ENCODE measurements at places on chromosomes 12 and 14.

GRCh38 chr14:54691525-54692283 lies 124.8 kb downstream of the SAMD4A start:
- peak; percentile 87 for DNase-seq

DNA sequence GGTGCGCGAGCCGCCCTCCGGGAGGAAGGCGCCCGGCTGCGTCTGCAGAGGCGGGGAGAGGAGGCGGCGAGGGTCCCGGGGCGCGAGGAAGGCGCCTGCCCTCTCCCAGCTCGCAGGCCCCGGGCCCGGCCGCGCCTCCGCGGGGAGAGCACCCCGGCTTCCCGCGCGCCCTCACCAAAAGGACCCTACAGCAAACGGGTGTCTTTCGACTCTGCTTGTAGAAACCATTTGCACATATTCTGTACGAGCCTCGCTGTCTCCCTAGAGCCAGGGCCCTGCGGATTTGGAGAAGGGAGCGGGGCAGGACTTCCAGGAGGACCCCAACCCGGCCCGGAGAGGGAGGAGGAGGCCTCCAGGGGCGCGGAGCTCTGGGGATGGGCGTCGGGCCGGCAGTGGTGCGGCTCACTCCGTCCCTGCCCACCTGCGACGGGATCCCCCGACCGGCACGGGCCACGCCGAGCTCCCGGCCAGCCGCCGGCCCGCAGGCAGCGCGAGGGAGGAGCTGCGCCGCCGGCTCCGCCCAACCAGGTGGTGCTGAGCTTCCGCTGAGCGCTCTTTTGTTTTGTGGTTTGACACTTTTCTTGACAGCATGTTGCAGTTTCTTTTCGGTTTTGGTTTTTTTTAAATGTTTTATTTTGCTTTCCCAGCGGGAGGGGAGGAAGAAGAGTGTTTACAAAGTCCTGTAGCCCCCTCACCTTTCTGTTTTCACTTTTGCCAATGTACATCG lies 103.3 kb upstream of the FKBP4 start:
- DNase-seq = no peak

DNA sequence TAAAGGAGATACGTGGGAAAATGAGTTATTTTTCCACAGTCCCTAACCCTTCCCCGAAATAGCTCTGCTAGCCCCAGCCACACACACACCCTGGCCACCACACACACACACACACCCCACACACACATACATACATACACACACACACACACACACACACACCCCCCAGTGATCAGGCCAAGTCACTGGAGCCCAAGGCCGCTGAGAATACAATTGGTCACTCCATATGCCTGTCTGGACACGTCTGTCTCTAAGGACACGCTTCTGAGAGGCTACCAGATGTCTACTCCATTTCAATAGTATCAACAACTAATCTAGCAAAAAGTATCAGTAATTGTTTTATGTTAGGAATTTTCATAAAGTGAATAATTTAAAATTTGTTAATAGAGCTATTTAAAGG lies 13.0 kb upstream of the DIABLO start:
- DNase-seq = no peak

DNA sequence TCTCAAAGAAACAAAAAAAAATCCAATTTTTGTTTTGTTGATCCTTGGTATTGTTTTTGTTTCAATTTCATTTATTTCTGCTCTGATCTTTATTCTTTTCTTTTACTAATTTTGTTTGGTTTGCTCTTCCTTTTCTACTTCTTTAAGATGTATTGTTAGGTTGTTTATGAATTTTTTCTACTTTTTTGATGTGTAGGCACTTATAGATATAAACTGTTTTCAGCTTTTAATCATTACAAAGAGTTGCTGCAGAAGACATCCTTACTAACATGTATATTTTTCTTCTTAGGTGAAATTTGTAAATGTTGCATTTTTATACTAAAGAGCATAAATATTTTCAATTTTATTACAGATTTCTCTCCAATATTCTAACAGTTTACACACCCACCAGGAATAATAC lies 69.8 kb downstream of the KNTC1 start:
- no peak for DNase-seq

- DNase-seq = no peak
Measured at GRCh38 chr12:48331399-48331798, 19.3 kb downstream of the ZNF641 start.

- DNase-seq = no peak
Measured at GRCh38 chr14:101020834-101021370, 117.4 kb upstream of the RTL1 start.

DNA sequence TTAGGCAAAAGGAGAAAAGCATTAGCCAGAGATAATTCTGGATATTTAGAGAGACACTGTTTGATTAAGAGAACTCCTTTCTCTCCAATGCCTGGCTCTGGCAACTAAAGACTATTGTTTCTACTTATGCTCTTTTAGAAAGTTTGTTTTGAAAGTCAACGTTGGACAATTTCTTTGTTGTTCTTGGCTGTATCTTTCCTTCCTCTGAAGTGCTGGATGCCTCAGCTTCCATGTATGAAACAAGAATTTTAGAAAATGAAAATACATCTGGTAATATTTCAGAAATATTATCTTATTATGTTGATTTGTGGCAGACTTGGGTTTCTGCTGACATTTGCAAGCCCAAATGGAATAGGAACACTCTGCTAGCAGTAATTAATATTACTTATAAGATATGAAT lies 382.6 kb downstream of the SNAPC1 start:
- no peak for DNase-seq

- no peak for DNase-seq
Measured at GRCh38 chr14:68757618-68758081, 35.2 kb downstream of the ZFP36L1 start.

- no peak for DNase-seq
Measured at GRCh38 chr14:98868866-98869265, 403.1 kb downstream of the BCL11B start.

- no peak for DNase-seq
Measured at GRCh38 chr12:75444429-75445136, 36.0 kb upstream of the GLIPR1 start.

- no peak for DNase-seq
Measured at GRCh38 chr14:73424453-73424852, 33.9 kb downstream of the NUMB start.

DNA sequence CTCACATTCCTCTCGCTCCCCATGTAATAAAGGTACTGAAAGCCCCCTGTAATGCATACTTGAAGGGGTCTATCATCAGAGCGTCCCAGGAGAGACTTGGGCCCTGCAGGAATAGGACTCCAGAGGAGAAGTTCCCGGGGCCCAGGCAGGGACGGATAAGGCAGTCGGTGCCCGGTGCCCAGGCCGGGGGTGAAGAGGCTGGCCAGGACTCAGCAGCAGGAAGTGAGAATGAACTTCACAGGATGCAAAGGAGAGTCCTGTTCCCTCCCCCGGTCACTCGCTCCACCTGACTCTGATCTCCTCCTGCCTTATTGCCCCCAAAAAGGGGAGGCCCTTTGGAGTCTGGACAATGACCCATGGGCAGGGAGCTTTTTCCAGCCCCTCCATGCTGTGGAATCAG lies 40.2 kb downstream of the LRRC74A start:
- DNase-seq = no peak

GRCh38 chr14:21037156-21037555 lies 2.5 kb upstream of the RNASE13 start:
- no peak for DNase-seq

DNA sequence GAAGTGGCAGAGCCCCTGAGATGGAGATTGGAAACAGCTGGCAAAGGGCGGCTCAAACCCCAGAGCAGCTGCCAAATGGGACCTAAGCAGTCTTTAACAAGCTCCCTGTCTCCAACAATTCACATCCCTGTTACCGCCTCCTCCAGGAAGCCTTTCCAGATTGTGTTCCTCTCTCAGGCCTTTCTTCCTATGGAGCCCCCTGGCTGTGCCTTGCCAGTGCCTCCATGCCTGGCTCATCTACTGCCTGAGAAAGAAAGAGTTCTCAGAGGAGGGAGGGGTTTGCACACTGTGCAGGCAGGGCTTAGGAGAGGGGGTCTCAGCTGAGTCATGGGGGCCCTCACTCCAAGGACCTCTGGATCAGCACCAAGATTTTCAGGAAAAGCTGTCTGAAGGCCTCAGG lies 8.8 kb upstream of the KRT74 start:
- no peak for DNase-seq

GRCh38 chr12:14893506-14894250 lies 8.0 kb upstream of the MGP start:
- DNase-seq = peak; percentile 25

GRCh38 chr14:93333631-93334103 lies 831 bp upstream of the BTBD7 start:
- DNase-seq = no peak

DNA sequence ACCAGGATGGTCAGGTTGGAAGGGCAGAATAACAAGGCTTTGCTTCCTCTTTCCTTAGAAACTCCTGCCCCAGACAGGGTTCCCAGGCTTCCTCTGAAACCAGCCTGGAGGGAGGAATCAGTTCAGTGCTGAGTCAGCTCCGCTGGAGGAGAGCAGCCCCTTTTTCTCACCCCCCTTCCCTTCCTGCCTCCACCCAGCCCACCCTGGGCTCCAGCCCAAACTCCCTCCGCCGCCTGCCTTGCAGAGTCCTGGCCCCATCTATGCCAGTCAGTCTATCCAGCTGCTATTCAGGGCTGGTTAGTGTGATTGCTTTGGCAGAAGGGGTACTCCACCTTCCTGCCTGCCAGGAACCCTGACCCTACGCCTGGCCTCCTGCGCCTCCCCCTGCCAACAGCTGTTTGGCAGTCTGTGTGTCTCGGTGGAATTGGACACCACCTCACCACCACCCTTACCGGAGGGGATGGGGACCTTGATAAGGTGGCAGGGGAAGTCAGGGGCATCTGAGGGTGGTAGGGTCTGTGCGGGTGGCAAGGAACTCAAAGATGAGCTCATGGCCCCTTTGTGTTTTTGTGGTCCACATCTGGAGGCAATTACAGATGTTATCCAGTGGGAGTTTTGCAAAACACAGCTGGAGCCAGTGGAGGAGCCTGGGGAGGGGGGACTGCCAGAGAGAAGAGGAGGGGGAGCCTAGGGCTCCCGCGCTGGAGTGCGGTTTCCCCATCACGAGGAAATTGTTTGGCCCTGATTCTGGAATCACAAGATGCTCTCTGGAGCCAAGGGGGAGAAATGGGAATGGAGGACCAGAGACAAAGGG lies 12.2 kb downstream of the MMP14 start:
- DNase-seq = no peak

DNA sequence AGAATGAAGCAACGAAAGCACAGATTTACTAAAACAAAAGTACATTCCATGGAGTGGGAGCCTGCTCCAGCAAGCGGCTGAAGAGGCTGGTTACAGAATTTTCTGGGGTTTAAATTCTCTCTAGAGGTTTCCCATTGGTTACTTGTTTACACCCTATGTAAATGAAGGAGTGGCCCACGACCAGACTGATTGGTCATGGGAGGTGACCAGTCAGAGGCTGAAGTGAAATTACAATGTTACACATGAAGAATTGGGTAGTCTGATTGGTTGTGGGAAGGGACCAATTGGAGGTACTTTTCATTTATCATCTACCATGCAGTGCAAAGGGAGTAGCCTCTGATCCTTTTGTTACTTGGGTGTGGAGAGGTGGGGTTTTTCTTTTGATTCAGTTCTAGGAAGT lies 36.2 kb upstream of the APPL2 start:
- no peak for DNase-seq

DNA sequence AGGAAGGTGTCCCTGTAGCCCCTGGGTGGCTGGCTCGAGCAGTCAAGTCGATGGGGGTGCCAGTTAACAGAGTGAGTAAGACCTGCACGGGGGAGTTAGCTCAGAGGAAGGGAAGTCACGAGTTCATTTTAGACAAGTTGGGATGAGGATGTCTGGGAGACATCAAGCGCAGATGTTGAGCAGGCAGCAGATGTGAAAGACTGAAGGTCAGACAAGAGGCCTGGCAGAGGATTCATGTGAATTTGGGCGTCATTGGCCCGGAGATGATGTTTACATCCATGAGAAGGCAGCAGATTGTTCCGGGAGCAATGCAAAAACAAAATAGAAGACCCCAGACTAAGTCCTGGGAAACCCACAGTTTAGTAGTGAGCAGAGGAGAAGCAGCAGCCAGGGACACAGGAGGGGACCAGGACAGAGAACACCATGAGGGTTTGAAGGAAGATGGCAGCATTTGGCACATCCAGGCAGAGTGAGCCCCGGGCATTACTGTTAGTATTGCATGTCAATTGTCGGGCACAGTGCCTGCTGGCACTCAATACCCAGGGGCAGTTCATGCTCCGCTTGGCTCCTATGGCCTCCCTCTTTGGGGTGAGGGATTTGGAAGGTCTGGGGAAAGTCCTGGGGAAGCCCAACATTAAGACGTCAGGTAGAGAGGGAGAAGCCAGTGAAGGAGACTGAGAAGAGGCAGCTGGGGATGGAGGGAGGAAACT lies 15.1 kb downstream of the LTBP2 start:
- DNase-seq = peak; percentile 87

DNA sequence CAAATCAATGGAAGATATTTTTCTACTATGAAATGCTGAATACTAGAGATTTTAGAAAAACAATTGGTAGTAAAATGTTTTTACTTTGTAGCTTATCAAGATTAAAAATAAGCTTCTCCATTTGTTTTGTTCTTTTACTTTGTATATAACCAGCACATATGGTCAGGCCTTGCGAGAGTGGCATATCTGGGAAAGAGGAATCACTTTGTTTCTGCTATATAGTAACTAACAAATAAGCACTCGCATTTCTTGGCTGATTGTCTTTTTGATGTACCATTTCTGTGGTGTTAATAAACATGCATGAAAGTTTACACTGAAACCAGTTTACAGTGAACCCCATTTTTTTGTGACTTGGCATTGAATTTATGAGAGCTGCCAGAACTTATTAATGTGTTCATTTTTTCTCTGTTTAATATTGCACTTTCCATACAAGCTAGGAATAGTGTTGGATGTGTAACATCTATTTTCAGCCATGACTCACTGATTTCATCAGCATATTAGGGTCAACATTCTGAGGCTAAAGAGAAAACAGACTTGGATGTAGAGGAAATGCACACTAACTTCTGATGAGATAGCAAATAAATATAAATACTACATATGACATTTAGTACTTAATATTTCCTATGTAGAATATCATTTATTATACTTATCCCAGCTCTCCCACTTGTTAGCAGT lies 635.5 kb downstream of the KCNH5 start:
- no peak for DNase-seq

GRCh38 chr12:50734409-50735263 lies 29.3 kb upstream of the ATF1 start:
- DNase-seq = peak; percentile 21

Data from thyroid gland (tissue), 4 donors.